RKO (cell line): ENCODE measurements at places on chromosomes 16 and 17.
A peak's percentile ranks its signal among the peaks of the same experiment; 100 is the strongest.

DNA sequence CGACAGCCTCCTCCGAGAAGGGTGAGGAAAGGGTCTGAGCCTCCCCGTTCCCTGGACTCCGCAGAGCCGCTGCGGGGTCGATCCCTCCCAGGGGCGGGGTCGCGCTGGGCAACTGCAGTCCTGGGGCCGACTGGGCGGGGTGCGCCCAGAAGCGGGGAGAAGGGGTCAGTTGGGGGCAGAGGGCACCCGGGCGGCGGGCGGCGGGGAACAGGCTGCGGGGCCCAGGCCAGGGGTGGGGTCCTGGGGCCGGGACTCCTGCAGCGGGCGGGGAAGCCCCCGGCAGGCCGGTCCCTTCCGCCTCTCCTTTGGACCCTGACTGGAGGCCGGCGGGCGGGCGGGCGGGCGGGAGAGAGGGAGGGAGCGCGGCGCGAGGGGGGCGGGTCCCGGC lies 352 bp downstream of the GGNBP2 start:
- DNase-seq: no peak

DNA sequence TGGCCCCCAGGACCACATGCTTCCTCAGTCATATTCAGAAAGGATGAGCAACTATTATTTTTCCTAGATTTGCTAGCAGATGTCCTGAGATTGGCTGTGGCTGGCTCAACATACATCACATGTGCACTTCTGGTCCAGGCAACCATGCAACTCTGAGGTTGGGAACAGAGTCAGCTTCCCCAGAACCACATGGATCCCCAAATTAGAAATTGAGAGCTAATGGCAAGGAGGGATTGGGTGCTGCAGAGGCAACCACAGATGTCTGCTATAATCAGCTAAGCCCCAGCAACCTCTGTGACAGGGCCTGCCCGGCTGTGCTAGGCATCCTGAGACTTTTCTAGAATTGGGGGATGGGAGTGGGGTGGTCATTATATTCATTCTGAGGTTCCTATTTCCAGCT lies 33.8 kb upstream of the CLEC18A start:
- no peak for DNase-seq

DNA sequence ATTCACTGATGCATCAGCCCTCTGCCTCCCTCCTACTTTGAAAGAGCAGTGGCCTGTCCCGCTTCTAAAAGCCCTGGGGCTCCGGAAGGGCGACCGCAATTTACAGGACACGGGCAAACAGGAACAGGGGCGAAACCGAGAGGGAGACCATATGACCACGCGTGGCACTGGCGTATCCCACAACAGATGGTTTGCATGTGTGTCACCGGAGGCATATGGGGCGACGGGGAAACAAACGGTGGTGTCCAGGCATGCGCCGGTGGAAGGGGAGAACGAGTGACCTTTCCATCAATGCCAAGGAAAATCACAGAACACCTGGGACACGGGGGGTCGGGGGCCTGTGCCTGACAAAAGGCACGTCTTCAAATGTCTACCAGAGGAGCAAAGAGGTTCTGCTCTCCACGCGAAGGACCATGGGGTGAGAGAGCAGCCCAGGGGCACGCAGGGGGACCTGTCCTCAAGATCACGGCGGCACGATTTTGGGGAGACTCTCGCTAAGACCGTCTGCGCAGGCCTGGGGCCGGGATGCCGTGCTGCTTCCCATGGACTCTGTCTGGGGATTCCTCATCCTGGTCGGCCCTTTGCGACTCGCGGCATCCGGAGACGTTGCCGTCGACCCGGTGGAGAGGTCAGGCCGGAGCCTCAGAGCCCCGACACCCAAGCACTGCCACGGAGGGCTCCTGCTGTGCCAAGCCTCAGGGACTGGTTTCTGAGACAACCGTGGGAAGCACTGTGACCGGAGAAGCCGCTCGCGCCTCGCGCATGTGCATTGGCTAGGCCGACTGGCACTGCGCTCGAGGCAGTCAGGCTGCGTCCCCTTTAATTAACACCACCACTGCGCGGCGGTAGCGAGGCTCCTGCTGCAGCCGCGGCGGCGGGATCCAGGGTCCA lies 12.8 kb upstream of the KCNJ18 start:
- no peak for DNase-seq

DNA sequence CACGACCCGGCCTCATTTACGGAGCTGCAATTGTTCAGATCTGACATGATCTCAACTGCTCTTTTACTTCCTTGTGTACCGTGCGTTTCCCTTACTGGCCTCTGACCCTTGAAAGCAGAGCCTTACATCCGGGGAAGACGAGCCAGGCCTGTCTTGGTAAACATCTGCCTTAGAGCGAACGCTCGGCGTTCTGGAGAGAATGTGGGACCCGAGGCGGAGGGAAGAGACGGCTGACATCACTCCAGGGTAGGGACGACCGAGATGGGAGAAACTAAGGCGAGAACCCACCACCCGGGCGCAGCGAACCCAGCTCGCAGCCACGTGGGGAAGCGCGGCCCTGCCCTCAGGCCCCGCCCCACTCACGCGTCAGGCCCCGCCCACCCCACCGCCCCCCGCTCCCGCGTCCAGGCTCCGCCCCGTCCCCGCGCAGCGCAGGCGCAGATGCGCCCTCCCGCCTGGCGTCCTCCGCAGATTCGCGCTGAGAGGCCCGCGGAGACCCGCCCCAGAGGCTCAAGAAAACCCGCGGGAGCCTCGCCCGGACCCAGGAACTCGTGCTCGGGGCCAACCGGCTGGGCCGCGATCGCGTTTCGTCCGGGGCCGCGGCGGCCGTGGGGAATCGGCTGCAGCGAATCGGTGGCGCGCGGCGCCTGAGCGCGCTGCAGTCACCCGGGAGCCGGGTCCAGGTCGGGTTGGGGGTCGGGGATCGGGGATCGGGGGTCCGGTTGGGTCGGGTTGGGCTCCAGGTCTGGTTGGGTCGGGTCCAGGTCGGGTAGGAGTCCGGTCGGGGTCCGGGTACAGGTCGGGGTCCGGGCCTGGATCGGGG lies at the start of gene TELO2:
Gene TELO2 (plus strand): TSS at position 438 of the 823 bp plus-strand sequence. CDS start 922 bp downstream, outside the sequence.
- peak; percentile 80 for DNase-seq

GRCh38 chr16:66575060-66575459 lies 4.2 kb upstream of the CMTM2 start:
- no peak for DNase-seq

- DNase-seq: no peak
These were observed 158.8 kb downstream of the CCDC182 start for GRCh38 chr17:57586196-57586740.

GRCh38 chr17:71217769-71218168 lies 903.1 kb upstream of the SOX9 start:
- DNase-seq: no peak

- no peak for DNase-seq
These were observed 70.2 kb downstream of the CCDC182 start for GRCh38 chr17:57674894-57675293.

DNA sequence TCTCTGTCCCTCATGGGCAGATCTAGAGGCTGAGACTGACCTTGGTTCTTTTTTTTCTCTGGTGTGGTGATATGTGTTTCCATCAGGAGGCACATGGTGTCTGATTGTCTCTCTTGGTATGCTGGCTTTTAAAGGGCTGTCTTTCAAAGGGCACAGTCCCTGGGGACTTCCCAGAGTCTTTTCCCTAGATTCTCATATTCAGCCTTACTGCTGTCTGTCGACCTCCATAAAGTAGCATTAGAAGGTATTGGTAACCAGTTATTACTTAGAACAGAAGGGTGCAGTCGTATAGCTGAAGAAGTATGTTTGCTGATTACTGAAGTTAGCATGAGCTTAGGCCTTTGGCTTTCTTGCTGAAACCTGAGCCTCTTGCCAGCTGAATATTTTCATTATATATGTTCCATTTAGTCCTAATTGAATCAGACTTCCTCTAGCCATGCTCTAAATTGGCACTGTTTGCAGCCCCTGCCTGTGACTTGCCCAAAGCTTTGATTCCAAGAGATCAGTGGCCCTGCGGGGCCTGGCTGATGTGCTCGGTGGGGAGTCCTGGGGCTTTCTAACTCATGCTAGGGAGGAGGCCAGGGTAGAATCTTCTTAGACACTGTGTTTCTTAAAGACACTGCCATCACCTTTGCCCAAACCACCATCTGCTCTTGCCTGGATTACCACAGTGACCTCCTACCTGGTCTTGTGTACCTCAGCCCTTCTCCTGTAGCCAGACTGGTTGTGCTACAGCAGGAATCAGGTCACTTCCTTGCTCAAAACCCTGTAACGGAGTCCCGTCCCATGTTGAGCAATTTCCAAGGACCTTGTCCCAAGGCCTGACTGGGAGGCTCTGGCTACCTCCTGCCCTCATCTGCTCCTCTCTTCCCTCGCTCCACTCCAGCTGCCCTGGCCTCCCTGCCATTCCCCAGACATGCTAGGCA lies 71.5 kb downstream of the WWP2 start:
- no peak for DNase-seq

- DNase-seq: no peak
These were observed 95.9 kb downstream of the RPTOR start for GRCh38 chr17:80640366-80641084.

DNA sequence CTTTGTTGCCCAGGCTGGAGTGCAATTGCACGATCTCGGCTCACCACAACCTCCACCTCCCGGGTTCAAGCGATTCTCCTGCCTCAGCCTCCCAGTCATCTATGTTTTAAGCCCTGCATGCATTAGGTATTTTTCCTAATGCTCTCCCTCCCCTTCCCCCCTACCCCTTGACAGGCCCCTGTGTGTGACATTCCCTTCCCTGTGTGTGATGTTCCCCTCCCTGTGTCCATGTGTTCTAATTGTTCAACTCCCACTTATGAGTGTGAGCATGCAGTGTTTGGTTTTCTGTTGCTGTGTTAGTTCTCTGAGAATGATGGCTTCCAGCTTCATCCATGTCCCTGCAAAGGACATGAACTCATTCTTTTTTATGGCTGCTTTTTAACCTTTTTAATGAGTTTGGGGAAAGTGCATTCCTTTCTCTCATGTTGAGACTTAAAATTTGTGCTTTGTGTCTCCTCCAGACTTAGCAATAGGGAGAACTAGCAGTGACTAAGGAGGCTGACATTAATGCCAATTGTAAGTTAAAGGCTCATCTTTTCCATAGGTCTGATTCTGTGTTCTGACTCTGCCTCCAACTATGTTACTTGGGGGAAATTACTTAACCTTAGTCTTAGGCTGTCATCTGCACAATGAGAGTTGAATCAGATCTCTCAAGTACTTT lies 17.7 kb upstream of the PHAF1 start:
- DNase-seq: no peak

DNA sequence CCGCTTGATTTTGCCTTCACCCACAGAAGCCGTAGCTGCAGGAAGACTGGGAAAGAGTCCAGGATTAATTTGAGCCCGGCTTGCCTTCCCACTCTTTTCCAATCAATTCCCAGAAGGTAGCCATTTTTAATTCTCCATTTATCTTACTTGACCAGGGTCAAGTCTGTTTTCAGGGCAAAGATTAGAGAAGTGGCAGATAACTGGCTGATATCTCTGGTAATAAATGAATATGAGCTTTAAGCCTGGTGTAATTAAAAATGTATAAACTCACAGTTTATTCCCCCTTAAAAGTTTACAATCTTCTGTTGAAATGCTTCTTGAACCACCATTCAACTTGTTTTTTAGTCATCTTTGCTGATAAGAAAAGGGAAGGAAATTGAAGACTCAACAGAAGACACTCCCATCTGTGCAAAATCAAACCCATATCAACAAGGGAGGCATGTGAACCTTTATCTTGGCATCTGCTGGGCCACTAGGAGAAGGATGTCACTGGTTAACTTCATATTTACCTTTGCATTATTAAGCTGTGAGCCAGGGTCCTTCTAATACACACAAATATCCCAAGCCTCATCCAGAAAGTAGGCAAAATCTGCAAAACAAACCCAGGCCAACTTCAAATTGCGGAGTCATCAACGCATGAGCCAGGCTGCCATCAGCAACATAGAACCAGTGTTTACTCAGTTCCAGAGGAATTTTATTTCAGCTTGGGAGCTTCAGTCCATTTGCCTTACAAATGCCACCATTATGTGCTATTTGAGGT lies 314.6 kb upstream of the MAF start:
- DNase-seq: no peak

- no peak for DNase-seq
These were observed 4.5 kb upstream of the TSPOAP1 start for GRCh38 chr17:58332778-58333735.

DNA sequence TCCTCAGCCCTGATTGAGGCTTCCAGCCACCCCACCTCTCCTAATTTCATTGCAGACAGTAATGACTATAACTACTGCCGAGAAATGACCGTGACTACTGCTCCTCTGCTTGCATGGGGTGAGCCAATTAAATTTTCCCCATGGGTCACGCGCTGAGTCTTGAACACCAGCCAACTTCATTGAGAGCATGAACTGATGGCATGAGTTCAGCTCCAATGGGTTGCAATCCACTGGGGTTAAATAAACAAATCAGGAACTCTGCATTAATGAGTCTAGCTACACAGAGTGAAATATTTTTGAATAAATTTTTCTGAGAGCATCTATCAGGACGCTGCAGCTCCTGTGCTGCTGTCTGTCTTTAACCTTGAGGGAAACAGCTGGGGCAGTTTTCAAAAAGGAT lies 61.6 kb upstream of the CLEC3A start:
- no peak for DNase-seq
